ENCODE measurements at places on chromosomes 6 and 20.

DNA sequence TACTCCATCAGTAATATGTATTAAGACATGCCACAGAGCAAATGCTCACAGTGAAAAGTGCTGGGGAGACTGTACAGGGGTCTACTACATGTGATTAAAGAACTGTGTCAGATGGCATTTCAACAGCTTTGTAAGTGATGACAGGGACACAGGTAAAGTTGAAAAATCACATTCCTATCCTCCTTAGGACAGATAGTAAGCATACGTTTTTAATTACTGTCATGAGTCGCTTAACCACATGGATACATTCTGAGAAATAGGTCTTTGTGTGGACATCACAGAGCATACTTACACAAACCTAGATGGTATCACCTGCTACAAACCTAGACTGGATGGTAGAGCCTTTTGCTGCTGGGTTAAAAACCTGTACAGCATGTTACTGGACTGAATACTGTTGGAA lies 645.8 kb upstream of the AGPAT4 start:
- DNase-seq, result no peak

DNA sequence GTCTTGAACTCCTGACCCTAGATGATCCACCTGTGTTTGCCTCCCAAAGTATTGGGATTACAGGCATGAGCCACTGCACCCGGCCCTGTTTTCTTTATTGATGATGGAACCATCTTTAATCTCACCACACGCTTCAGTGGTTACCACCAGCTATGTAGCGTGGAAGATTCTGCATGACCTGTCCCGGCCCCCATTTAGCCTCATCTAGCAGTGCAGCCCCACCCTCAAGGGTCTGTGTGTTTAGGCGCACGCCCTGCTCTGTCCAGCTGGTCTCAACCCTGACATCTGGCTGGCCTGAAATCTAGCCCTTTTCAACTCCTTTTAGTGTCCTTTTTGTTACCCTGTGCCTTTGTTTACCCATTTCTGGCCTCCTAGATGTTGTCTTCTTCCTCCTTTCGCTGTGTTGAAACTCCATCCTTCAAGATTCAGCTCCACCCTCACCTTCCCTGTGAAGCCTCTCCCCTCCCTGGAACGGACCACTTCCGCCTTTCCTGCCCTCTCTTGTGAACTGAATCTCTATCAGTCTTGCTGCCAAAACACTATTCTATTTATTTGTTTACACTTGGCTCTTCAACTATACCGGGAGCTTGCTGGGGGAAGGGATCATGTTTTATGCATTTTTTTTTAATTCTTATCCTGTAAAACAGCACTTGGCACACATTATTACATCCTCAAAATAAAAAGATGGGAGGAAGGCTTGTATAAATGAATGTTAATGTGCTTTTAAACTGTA lies 101.0 kb upstream of the MTHFD1L start:
- no peak for DNase-seq

DNA sequence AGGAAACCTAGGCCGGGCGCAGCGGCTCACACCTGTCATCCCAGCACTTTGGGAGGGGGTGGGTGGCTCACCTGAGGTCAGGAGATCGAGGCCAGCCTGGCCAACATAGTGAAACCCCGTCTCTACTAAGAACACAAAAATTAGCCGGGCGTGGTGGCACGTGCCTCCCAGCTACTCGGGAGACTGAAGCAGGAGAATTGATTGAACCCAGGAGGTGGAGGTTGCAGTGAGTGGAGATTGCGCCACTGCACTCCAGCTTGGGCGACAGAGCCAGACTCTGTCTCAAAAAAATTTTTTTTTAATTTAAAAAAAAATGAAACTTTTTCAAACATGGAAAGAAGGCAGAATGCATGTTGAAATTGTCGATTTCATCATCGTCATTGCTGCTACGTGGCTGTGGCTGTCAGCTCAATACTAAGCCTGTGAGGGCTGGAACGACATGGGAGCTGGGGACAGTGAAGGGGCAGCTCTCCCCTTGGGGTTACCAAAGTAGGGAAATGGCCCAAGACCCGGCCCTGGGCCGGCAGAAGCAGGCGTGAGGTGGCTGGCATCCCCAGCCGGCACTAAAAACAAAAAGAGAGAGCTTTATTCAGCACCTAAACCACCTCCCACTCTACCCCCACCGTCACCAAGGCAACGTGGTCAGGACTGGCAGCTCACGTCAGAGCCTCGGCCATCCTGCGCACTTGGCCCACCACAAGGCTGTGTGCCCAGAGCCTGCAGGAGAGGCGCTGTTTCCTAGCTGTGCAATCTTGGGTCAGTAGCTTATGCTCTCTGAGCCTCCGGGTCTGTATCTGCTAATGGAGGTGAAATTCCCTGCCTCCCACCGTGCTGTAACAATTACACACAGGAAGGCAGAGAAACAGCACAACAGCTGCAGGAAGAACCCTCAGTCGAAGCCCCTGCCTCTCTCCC lies 30.8 kb downstream of the AGPAT4 start:
- DNase-seq, result no peak

GRCh38 chr20:38200646-38201045 lies 35.6 kb upstream of the TGM2 start:
- DNase-seq, result no peak

DNA sequence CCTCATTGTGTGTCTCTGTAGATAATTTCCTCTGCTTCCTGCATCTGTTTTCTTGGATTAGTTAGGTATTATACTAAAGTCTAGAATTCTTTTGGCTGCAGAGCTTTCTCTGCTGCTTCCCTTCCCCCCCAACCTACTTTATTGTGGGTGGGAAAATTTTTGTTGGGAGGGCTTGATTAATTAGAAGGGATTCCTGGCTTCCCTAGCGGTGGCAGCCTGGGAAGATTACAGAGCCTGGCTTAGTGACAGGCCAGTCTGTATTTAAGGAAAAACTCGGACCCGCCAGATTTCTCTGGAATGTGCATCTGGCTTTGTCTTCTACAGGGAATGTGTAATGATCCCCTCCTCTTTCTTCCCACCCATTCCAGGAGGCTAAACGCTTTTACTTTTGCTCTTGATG lies 31.2 kb downstream of the SLX4IP start:
- no peak for DNase-seq

GRCh38 chr6:121759370-121759769 lies 323.9 kb downstream of the GJA1 start:
- peak; percentile 24 for DNase-seq

DNA sequence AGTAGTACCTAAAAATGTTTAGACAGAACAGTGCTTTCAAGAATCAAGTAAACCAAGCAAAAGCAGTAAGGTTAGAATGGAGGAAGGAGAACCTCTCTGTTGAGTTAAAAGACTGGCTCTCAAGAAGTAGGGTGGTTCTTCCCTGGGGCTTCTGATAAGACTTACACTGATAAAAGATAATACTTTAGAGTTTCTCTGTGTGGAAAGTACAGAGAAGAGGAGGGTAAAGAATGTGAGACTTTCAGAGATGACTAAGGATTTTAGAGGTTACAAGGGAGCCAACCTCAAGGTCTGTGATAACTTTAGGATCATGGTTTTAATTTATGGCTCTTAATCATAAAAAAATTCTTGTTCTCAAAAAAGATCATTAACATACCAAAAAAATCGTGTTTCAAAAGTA lies 30.9 kb upstream of the ALDH8A1 start:
- no peak for DNase-seq

GRCh38 chr20:20690676-20691476 lies 21.6 kb downstream of the RALGAPA2 start:
- DNase-seq, result peak; percentile 44

All from GM10248 (cell line).